ENCODE measurements at places on chromosomes 13 and 19. TPM values are rescaled to one million over a fixed set of nuclear protein-coding genes. Genes with fewer than 3 reads are reported as not detected.

DNA sequence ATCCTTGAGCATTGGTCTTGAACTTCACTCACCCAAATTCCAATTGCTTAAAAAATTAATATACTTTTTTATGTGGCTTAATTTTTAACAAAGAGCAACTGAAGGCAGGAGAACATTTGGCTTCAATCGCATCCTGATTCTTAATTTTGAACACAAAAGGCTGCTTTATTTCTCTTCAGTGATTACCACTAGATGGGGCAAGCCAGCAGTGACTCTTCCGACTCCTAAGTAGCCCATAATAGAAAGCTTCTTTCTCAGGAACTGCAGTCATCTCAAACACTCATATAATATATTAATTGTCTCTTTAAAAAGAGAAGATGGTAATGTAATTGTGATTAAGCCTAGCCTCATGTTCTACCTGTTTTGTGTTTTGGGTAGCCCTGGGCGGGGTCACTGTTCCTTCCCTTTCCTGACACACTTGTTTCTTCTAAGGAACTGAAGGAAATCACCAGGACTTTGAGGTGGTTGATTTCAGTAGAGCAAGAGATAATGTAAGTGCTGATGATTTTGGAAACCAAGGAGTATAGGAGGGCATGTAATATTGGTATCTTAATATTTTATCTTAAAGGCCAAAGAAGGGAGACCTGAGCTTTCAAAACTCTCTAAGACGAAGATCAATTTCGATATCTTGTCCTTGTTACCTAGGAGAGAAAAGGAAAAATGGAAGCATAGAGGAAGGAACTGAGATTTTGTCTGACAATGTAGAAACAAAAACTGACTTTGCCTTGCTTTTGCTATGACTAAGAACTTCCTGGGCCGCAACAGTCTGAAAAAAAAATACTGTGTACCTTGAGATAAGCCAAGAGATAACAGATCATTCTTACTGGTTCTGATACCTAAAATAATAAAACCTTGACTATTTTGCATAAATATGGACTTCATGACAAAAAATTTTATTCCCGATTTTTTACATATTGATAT is 73.1 kb downstream of the TNFSF13B start:
- peak; percentile 23 for DNase-seq

The PINLYP gene
- 4.6 TPM for polyA plus RNA-seq

- no peak for DNase-seq
Measured at GRCh38 chr13:92460479-92460878, 766.1 kb upstream of the GPC6 start.

- DNase-seq, result no peak
Measured at GRCh38 chr13:27627380-27627779, 5.7 kb downstream of the POLR1D start.

- peak; percentile 88 for DNase-seq
Measured at GRCh38 chr13:64765636-64766035, 2464.5 kb downstream of the PCDH9 start.

The NLRP9 gene
- 0.08 TPM for polyA plus RNA-seq

The KLK2 gene
- polyA plus RNA-seq, result not detected

The ZNF90 gene
- polyA plus RNA-seq, result 5.4 TPM

GRCh38 chr13:110134801-110135200 is 172.2 kb downstream of the COL4A1 start:
- peak; percentile 57 for DNase-seq

GRCh38 chr13:46172531-46172991 is 9.4 kb downstream of the LCP1 start:
- no peak for DNase-seq

GRCh38 chr13:100140441-100140840 is 51.5 kb downstream of the PCCA start:
- DNase-seq, result no peak

DNA sequence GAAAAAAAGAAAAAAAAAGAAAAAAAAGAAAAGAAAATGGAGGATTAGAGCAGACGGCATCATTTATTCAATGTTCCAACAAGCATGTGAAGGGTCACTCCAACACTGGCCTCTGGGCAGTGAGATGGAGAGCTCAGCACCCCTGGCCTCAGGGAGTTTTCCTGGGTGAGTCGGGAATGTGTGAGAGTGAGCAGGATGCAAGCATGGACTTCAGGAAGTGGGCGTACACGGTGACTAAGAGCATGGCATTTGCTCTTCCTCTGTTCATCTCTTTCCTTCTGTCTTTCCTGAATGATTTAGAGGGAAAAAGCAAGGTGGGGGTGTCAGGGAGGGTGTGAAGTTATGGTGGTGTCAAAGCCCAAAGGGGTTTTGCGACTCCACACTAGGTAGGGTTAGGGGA is 682 bp upstream of the CABP5 start:
- no peak for DNase-seq

DNA sequence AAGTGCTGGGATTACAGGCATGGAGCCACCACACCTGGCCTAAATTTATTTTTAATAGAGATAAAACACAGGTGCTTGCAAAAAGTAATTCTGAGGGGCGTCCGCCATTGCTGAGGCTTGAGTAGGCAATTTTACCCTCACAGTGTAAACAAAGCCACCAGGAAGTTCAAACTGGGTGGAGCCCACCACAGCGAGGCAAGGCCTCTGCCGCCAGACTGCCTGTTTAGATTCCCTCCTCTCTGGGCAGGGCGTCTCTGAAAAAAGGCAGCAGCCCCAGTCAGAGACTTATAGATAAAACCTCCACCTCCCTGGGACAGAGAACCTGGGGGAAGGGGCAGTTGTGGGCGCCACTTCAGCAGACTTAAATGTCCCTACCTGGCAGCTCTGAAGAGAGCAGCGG is 50.7 kb downstream of the B3GLCT start:
- DNase-seq, result no peak

DNA sequence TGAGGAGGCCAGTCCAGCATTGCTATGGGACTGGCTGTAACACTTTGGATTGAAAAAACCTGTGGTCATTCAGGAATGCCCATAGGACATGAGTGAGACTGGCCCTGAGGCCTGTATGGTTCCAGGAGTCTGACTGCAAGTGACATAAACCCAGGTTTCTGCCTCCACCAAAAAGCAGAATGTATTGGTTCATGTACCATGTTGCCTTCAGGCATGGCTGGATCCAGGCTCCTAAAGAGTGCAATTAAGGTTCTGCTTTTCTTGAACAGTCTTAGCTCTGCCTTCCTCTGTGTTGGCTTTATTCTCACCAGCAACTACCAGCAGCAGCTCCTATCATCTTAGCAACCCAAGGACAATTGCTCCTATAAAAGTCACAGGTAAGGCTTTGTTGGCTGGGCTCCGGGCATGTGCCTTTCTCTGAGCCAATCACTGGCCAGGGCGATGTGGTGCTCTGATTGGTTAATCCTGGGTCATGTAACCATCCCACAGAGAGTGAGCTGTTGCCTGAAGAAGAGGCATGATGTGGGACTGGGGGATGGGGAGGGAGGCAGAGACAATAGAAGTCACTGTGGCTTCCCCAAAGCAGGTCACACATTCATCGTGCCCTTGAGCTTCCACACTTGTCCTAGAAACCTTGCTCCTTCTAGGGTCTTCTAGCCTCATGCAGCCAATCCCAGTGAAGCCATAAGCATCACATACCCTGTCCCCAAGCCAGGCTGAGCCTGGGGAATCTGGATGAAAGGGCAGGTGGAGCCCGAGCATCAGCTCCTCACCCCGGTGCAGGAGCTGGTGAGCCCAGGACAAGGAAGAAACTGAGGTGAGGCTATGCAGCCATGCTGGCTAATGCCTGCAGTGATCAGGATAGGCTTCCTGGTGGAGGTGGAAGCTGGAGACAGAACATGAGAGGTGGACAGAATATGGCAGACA is 123.9 kb downstream of the URI1 start:
- no peak for DNase-seq

DNA sequence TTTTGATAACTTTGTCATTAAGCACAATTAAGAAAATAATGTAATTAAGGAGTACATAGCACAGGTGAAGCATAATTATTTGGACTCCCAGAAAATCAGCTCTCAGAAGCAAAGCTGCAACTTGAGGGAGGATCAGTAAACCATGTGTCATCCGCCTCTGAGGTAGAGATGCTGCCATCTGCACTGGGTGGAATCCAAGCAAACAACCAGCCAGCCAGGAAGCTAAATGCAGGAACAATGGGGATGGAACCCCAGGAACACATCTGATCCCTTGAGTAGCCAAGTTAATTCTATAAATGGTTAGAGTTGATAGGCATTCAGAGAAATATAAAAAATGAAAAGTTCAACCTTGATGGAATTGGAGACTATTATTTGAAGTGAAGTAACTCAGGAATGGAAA is 520.2 kb downstream of the RFC3 start:
- DNase-seq, result no peak

DNA sequence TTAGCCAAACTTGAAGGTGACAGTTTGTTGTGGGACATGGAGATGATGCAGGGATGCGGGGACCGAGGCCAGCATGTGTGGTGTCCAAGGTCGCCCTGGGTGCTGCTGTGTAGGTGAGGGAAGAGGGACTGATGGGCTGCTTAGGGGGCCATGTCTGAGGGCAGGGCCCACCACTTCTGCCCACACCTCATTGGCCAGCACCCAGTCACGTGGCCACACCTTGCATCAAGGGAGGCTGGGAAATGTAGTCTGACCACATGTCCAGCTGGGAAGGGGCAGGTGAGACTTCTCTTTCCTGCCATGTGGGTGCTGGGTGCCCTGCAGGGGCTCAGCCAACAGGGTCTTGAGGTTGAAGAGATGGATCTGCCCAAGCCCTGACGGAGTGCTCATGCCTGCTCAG is 88.9 kb downstream of the KDM4B start:
- DNase-seq, result no peak

Measured in muscle of back (tissue), 13 donors.